ENCODE measurements at places on chromosomes 3 and 15.

GRCh38 chr3:115469649-115470048 is 153.7 kb upstream of the GAP43 start:
- DNase-seq = peak; percentile 22

DNA sequence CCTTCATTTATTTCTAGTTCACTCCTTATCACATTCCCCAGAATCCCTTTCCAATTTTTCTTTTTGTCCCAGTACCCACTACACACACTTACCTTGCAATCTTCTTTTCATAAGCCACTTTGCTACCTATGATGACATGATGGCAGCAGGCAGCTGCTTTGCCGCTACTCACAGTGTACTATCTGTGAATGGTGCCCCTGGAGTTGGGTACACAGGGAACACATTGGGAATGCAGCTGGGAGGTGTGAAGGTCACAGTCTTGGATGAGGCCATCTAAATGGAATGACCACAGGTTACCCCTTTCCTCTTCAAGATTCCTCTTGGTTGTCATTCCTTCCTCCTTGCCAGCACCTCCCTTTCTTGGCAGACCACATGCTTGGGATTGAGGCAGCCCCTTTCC is 20.8 kb upstream of the TNIK start:
- no peak for DNase-seq

GRCh38 chr15:101641129-101641764 is 10.9 kb downstream of the TM2D3 start:
- DNase-seq = peak; percentile 57

- peak; percentile 10 for DNase-seq
Measured at GRCh38 chr3:177102553-177102952, 94.7 kb downstream of the TBL1XR1 start.

DNA sequence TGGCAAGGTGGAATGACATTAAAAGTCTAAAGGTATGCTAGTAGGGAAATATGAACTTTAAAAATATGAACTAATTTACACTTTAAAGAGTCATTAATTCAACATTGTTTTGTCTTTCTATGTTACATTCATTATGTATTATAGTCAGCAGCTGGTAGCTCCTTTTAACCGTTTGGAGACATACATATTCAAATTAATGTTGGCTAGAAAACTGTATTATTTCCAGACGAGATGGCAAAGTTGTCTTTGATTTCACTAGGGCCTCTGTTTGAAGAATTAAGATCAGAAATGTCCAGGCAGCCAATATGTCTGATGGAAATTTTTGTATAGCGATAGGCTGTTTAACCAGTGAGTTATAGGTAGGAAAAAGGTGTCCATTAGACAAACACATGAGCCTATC is 817.6 kb downstream of the GRM7 start:
- DNase-seq = no peak
